NAMALWA (cell line): ENCODE measurements at places on chromosomes 12 and 14.

DNA sequence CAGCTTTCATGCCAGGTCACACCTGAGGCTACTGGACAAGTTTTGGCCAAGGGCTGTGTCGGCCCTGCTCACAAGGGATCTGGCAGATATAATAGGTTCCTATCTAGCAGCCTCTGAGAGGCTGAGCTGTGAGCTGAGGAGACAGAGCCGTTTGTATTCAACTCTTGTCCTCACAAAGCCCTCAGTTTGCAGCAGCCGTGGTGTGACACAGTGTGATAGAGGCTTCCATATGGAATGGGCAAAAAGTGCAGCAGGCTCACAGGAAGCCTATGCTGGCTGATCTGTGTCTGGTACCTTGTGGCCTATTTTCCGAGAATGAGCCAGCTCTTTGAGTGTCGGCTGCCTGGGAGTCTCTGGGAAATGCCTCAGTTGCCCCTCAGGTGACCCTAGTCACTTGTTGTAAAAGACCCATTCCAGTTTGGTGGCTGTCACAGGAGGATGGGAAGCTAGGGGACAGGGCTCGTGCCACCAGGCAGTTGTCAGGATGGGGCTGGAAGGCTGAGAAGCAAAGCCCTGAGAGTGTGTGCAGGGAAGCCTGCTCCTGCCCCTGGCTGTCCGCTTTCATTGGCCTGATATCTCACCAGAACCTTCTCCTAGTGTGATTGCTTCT is 16.1 kb downstream of the VRTN start:
- no peak for DNase-seq

DNA sequence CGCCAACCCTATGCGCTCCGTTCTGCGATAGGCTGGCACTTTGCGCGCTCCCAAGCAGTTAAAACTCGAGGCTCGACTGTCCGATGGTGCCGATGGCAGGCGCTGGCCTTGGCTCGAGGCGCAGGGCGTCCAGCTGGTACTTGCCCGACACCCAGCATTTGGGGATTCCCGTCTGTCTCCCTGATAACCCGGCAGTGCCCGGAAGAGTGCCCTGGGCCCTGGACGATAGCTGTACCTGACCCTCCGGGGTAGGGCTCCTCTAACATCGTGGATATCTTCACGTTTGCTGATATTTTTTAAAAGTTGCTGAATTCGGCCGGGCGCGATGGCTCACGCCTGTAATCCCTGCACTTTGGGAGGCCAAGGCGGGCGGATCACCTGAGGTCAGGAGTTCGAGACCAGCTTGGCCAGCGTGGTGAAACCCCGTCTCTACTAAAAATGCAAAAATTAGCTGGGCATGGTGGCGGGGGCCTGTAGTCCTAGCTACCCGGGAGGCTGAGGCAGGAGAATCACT is 908 bp upstream of the WIF1 start:
- no peak for DNase-seq

DNA sequence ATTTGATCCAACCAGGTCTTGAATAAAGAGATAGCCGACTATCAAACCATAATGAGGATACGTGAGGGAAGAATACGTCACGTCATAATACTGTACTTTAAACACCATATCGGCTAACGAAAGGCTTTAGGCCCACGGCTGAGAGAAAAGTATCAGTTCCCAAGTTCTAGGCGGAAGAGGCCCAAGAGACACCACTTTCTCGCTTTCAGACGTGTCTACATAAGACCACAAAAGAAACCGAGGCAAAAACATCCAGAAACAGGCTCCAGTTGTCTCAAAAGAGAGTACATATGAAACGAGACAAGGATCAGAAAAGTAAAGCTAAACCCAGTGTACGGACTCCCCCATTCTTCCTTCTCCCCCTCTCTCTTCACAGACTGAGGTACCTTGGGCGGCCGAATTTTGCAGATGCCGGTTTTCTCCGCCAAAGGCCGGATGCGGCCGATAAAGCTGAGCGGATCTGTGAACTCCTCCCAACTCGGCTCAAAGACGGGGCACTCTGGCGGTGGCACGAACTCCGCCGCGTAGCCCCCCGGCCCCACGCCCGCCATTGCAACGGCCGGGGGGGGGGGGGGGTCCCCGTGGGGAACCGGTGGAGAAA is 479 bp downstream of the KDM5A start:
- DNase-seq: peak; percentile 81

DNA sequence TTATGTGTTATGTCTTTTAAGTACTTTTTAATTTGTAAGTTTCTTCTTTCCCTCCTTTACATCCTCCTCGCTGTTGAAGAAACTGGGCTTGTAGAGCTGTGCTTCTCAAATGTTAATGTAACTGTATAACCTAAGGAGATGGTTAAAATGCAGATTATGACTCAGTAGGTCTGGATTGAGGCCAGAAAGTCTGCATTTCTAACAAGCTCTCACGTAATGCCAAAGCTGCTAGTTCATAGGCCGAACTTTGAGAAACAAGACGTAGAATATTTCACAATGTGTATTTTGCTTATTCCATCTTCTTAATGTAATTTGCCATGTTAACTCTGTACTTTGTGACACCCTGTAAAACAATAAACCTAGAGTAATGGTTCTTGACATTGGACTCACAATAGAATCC is 193.3 kb upstream of the SYT1 start:
- no peak for DNase-seq

- no peak for DNase-seq
Measured at GRCh38 chr14:45793081-45793480, 540.1 kb upstream of the MIS18BP1 start.

GRCh38 chr12:59972905-59973304 is 377.1 kb downstream of the SLC16A7 start:
- no peak for DNase-seq

- DNase-seq: no peak
Measured at GRCh38 chr12:16184681-16185080, 92.8 kb downstream of the SLC15A5 start.

GRCh38 chr14:71606064-71606463 is 326.2 kb upstream of the RGS6 start:
- no peak for DNase-seq

- peak; percentile 68 for DNase-seq
Measured at GRCh38 chr14:101776344-101776743, 14.8 kb downstream of the PPP2R5C start.

DNA sequence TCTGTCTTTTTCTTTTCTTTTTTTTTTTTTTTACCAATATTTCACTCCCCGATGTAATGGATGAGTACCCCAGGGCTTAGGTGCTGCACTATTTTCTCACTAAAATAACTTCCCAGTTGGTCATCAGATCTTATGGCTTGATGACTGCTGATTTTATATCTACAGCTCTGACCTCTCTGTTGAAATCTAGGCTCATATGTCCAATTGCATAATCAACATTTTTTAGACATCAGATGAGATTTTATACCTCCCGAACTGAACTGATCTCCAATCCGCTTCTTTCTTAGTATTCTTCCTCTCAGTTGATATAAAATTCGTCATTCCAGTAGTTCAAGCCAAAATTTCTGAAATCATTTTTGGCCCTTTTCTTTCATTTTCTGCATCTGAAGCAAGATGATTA is 1236.5 kb downstream of the SLC16A7 start:
- DNase-seq: no peak

DNA sequence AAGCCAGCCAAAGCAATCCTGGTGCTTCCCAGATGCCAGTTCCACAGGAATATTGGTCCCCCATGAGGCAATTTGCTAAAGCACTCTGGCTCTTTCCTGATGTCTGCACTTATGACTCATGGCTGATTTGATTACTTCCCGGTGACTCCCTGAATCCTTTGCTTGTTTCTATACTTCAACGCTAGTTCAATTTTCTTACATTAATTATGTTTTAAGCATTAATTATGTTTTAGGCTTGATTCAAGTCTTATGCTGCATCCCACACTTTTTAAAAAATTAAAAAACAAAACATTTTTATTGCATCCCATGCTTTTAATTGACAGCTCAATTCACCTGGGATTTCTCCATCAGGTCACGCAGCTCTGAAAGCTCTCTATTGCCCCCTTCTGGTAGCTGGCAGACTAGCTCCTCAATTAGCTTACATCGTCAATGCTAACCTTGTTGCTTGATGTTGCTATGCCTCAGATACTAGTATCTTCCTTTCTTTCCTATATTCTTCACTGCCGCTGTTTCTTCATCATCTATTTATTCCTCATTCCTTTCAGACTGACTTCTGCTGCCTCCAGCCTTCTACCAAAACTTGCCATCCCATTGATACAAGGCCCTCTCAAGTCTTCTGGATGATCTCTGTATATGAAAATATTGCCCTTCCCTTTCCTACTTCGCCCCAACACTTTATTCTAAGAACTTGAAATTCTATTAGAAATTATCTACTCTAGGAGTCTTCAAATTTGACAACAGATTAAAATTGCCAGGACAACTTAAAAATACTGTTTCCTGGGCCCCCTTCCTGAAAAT is 32.0 kb downstream of the TSHR start:
- peak; percentile 85 for DNase-seq

DNA sequence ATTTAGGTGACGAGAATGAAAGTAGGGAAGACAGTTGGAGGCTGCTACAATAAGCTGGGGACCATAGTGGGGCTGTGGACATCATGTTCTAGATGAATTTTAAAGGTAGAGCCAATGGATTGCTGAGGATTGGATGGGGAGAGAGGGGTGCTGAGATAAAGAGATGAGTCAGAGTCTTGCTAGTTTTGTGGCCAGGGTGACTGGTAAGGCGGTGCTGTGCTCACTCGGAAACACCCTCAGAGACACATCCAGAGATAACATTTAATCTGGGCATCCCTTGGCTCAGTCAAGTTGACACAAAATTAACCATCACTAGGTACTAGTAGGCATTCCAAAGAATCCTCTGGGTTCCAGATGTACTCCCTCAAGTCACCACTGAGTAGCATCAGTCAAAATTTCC is 170.7 kb downstream of the ADCK1 start:
- DNase-seq: no peak

- DNase-seq: peak; percentile 57
Measured at GRCh38 chr12:123533672-123534643, at the start of gene RILPL1. TSS of gene RILPL1 (minus strand) at chr12:123533719. CDS start at chr12:123533482, 237 bp downstream.

- no peak for DNase-seq
Measured at GRCh38 chr14:104082807-104083206, 2.7 kb upstream of the ASPG start.

GRCh38 chr14:55118761-55119160 is 10.3 kb upstream of the LGALS3 start:
- no peak for DNase-seq

- no peak for DNase-seq
Measured at GRCh38 chr14:20620798-20621478, 20.6 kb downstream of the OR6S1 start.

DNA sequence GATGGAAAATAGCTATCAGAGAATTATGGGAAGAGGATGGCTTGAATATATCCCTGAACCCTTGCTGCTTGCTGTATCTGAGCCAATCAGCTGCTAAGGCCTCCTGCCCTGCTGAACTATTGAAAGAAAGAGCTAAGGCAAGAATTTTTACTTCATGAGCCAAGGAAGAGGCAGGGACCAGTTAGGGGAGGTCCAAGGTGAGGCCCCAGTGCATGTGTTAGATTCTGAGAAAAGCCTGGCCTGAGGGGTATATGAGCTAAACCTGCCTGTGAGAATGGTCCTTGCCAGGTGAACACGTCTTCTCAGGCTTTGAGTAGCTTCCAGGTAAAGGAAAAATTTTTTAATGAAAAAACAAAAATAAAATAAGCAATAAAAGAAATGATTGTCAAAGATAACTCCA is 218.0 kb downstream of the SYT1 start:
- DNase-seq: no peak

DNA sequence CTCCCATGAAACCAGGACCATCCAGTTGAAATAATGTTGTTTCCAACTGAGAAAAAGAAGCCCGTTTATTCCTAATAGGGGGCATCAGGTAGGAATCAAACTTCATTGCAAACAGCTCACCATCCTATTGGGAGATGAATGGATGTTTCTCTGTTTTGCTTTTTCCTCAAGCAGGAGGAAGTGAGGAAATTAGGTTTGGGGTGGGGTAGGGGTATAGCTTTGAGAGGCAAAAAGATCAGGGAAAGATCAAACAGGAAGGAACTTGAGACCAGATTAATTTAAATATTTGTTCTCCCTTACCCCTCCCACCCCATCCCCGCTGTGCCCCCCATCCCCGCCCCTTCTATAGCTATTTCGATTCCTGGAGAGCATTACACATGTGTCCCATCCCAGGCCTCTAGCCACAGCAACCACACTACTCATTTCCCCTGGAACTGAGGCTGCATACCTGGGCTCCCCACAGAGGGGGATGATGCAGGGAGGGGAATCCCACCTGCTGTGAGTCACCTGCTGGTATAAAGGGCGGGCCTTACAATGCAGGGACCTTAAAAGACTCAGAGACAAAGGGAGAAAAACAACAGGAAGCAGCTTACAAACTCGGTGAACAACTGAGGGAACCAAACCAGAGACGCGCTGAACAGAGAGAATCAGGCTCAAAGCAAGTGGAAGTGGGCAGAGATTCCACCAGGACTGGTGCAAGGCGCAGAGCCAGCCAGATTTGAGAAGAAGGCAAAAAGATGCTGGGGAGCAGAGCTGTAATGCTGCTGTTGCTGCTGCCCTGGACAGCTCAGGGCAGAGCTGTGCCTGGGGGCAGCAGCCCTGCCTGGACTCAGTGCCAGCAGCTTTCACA is at the start of gene IL23A:
Gene IL23A, plus strand, starts transcription at position 577 of the 850 bp plus-strand sequence. Its CDS starts 161 bp downstream, at position 738.
- DNase-seq: no peak

- DNase-seq: no peak
Measured at GRCh38 chr12:105084251-105085250, at the start of gene ALDH1L2. TSS of gene ALDH1L2 (minus strand) at chr12:105084458. CDS start at chr12:105084436, 22 bp downstream.

DNA sequence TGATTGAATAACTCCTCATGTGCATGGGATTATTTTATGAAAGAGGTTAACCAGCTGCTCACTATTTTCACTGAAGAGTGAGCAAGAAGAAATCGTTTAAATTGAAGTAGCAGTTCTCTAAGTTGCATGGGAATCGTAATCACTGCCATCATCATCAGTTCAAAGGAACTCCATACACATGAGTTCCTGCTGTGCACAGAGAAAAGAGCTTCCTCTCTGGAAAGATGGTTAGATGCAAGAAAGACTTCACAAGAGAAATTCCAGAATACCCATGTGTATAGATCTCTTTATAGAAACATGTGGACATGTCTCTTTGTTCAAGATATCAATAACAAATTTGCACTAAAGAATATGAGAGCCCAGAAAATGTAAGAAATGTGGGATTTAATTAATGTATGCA is 291.3 kb downstream of the PDZRN4 start:
- DNase-seq: no peak
